Activated CD4-positive, alpha-beta memory T cell treated with anti-CD3 and anti-CD28 coated beads, Interleukin-2, amount 10 ng/mL, durations not matched to agents 7 days and 5 days (primary cell): ENCODE measurements at places on chromosomes 12 and 14. TPM values are rescaled to one million over a fixed set of nuclear protein-coding genes. Genes with fewer than 3 reads are reported as not detected.

GPR84 gene
- total RNA-seq = 0.18 TPM

ASCL1 gene
- total RNA-seq = not detected

OVCH1 gene
- not detected for total RNA-seq

PPP4R4 gene
- 4.9 TPM for total RNA-seq

DPPA3 gene
- not detected for total RNA-seq

KRT78 gene
- total RNA-seq = not detected

FAIM2 gene
- 0.95 TPM for total RNA-seq

GRCh38 chr12:82745807-82746206, 59.1 kb downstream of the TMTC2 start:
- DNase-seq = no peak

- no peak for DNase-seq
Observed at GRCh38 chr14:21534576-21534975, 8.4 kb upstream of the SALL2 start.

GRCh38 chr14:71235875-71236274, 328.6 kb downstream of the PCNX1 start:
- no peak for DNase-seq

DNA sequence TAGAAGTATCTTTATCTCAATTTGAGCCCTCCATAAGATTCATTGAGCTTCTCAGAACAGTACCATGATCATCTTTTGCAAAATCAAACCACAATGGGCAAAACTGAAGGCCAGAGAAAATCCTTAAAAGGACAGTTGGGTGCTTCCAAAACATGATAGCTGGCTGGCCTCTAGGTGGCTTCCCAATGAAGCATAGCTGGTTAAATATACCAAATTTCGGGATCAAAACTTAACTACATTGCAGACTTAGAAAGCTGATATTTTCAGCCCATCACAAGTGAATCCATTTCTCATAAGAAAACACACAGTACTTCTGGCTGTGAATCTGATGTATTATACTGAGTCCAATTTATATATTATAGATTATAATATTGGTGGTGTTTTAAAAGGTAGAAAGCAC, 15.3 kb upstream of the PIK3C2G start:
- no peak for DNase-seq

DNA sequence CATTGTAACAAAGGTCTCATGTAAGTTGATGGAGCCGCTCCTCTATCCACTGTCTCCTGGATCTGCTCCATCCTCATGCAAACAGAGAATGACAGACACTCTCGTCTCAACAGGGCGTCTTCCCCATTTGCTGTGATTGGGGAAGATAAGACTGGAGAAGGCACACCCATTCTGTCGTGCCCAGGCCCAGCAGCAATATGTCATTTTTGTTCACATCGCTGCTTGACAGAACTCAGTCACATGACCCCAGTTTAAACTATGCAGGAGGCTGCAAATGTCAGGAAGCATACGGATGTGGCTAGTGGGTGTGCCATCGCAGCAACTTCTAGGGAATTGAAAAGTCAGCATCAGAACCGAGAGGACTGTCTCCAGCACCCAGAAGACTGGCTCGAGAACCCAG, 290.5 kb downstream of the TMEM132D start:
- no peak for DNase-seq

GRCh38 chr12:52311285-52311648, 9.9 kb downstream of the KRT83 start:
- no peak for DNase-seq

DNA sequence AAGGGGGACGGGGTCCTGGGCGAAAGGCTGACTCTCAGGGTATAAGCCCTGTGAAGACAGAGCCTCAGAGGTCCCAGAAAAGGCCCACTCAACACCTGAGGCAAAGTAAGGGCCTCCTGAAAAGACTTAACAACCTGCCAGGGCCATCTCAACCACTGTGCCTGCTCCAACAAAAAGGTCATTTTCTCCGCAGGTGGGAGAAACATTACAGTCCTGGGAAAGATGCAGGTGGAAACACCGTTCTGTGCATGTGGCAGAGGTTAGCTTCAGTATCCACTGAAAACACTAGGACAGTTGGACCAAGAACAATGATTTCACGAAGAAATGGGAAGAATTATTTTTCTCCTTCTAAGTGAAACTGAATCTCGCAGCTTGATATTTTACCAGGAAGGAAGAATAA, 50.9 kb downstream of the CCDC88C start:
- DNase-seq = no peak

DNA sequence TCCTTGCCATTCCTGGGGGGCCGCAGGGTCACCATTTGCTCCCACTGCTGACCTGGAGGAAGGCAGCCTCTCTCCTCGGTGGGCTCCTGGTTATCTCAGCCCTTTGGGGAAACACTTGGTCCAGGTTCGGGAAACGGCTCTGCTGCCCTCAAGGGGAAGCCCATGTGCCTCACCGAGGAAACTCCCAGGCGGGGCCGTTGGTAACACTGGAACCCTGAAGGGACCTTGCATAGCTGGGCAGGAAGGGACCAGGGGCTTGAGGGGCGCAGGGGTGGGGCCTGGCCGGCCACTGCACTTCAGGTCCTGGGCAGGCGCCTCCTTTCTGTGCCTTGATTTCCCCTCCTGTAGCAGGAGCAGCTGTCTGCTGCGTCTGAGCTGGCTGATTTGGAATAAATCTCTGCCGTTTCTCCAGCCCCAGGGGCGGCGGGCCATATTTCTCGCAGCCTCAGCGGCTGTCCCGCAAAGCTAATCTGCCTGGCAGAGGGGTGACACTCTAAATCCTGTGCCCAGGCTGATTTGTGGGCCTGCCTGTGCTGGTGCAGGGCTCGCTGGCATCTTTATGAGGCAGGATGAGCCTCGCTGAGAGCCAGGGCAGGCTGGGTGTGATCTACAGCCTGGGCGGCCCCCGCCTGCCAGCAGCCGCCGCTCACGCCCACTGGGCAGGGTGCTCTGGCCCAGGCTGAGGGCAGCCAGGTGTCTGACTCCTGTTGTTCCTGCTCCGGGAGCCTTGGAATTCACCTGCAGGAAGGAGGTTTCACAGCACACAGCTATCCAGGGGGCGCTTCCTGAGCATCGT, 49.7 kb downstream of the KIF26A start:
- no peak for DNase-seq

DNA sequence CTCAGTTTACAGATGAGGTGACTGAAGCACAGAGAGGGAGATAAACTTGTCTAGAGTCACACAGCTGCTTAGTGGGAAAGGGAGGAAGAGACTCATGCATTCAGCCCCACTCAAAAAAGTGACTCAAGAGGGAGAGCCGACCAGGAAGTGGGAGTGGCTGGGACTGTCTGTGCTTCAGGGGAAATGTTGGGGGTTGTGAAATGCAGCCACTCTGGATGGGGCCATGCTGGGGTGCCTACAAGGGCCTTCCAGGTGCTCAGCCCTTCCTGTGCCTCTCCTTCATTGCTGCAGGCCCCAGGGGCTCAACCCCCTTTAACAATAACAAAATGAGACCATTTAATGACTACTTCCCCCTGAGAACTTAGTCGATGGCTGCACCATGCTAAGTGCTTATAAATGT, 41.8 kb downstream of the CACNA1C start:
- DNase-seq = no peak

DNA sequence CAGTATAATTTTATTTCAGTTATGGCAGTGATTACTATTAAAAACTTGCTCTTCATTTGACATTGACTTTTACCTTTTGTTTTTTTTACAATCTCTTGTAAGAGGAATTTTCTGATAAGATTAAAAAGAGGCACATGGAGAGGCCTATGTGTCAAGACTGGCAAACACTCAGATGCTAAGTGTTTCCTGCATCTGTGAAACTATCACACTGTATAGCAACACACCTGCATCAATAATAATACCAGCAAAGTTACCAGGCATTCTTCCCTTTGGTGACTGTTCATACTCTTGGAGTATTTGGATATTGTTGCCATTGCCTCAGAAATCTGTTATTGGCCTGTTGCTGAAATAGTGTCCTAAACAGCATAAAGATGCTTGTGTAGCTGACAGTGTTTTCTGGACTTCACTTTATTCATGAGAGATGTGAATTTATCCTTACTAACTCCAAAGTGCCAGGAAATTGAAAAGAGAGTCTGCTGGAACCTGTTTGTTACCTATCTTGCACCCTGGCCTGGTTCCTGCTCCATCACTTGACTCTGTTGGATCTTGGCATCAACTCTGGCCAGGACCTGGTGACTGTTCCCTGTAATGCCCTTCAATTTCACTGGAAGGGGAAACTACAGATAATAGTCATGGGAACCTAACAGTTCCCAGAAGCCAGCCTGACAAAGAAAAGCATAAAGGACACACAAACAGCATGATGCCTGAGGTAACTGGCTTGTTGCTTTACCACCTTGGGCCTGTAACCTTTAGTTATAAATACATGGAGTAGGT, 19.8 kb downstream of the SLC16A7 start:
- no peak for DNase-seq

DNA sequence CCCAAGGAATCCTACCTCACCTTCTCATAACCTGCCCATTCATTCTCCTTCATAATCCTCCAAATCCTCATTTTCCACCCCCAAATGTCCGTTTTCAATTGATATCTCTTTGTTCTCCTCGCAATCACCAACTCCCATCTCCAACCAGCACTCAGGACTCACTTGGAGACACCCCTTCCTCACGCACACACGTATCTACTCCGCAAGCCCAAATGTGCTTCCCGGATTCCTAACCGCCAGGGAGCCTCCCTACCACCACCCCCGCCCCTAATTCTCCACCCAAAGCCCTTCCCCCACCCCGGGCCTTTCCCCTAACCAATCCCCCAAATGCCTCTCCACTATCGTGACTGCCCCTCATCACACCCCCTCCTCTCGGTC, 304 bp downstream of the KCTD10 start:
- DNase-seq = no peak

DNA sequence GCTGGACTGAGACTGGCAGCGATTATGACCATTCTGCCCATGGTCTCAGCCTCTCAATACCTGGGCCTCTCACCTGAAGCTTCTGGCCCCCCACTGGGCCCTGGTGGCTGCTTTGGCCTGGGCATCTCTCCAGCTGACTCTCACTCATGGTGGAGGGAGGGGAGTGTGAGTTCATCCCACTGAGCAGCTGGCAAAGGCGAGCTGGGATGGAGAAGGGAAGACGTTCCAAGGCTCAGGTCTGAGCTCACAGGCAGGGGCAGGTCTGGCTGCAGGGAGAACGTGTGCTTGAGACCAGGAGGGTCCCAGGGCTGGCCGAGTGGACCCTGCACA, 103.5 kb downstream of the TMEM121 start:
- no peak for DNase-seq
